NCI-H2171 (cell line): ENCODE measurements at places on chromosomes 12 and 14.

- DNase-seq, result no peak
Measured at GRCh38 chr12:76024942-76025600, 6.5 kb downstream of the PHLDA1 start.

DNA sequence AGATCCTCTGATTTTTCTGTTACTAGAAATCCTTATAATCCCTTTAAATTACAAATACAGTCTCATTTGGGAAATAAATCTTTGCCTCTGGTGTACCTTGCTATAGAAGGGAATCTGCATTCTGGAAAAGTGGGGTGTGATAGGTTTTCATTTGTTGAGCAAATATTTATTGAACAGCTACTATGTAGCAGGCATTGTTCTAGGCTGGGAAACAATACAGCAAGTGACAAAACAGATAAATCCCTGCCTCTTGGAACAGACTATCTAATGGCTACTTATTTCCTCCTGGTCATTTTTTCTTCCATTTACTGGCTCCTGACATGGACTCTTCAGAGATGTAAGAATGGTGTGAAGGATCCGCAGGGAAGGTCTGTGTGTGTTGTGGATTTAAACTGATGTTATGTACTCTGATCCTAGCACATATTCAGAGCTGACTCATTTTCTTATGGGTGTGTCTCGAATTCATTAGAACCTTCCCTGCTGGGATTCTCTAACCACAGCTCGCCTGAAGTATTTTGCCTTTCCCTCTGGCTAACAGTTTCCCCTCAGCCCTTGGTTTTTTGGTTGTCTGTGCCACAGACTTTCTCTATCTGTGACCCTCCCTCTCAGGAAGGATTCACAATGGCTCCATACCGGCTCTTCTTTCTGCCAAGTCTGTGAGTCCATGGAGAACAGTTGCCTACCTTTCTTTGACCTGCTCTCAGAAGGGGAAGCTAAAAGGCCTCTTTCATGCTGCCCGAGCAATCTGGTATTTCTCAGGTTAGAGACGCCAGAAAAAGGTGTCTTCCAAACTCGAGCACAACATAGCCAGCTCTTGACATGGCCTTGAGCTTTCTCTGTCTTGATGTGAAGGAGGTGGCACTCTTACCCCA lies 53.7 kb downstream of the TMTC2 start:
- no peak for DNase-seq

DNA sequence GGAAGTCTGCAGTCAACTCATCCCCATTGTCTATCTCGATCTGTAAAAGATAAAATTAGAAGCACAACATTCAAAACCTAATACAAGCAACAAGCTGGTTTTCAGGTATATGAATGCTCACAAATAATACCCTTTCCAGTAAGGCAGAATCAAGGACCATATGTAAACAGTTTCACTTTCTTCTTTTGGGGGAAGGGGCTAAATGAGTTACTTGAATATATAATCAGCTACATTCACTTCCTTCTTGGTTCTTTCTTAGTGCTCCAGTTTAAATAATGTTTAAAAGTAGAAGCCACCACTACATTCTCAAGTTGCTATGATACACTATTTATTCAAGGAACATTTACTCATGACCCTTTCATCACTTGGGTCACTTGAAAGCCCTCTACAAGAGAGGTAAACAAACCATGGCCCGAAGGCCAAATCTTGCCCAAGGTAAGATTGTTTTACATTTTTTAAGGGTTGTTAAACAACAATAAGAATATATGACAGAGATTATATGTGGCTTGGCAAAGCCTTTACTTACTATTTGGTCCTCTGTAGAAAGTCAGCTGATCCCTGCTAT lies 10.3 kb downstream of the TWF1 start:
- no peak for DNase-seq

DNA sequence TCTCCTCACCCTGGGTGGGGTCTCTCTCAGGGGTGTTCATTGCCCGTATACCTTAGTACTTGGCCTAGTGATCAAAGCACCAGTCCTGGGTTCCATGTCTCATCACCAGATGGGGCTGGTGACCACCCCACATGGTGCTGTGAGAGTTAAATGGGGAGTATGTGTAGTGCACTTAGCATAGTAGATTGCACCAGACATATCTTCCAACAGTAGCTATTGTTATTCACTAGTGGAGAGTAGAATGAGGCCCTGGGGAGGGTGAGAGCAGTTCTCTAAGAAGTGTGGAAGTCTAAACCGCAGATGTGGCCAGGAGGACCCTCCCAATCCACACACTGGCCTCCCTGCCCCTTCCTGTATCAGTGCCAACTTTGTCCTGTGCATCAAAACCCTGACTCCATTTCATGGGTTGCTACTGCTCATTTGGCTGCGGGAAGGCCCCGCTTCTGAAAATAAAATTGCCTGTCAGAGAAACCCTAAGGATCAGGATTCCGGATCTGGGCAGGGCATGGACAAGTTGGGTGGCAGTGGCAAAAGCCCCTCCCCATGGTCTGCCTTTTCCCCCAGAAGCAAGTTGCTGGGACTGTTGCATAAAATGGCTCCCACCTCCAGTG lies 4.4 kb downstream of the CD9 start:
- no peak for DNase-seq

- no peak for DNase-seq
Measured at GRCh38 chr12:20711846-20712245, 16.7 kb downstream of the SLCO1C1 start.

GRCh38 chr12:55068416-55069010 lies 48.7 kb downstream of the NEUROD4 start:
- peak; percentile 93 for DNase-seq

- peak; percentile 28 for DNase-seq
Measured at GRCh38 chr12:41108032-41108431, 80.1 kb upstream of the PDZRN4 start.

- DNase-seq, result no peak
Measured at GRCh38 chr14:47270715-47271114, 404.7 kb downstream of the MDGA2 start.

DNA sequence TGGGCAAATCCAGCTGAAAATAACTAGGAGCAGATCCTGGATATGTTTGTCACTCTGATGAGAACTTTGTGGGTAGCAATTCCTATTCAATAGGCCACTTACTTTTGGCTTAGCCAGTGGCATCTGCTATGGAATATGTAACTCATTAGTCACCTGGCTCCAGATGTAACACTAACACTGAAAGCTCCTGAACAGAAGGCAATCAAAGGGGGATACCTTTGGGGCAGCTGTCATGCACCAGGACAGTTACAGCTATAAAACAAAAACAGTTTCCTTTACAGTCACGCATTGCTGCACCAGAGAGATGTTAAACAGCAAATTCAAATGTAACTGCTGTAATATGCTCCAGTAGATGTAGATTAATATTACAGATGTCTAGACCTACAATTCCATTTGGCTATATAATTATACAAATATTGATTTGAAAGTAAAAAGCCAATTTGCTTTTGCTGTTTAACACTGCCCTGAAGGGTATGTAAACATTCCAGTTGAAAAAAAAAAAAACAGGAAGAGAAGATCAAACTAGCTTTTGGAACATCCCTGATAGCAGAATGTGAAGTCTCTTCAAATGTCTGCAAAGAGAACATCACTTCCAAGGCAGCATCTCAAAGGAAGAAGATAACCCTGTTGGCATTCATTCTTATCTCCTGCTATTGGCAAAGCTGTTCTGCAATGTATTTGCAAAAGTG lies 18.4 kb downstream of the RACGAP1 start:
- DNase-seq, result peak; percentile 81
